ENCODE measurements at places on chromosomes 2 and 18.
A peak's percentile ranks its signal among the peaks of the same experiment; 100 is the strongest.

- no peak for DNase-seq
Measured at GRCh38 chr2:241804326-241805229, 4.4 kb upstream of the NEU4 start.

DNA sequence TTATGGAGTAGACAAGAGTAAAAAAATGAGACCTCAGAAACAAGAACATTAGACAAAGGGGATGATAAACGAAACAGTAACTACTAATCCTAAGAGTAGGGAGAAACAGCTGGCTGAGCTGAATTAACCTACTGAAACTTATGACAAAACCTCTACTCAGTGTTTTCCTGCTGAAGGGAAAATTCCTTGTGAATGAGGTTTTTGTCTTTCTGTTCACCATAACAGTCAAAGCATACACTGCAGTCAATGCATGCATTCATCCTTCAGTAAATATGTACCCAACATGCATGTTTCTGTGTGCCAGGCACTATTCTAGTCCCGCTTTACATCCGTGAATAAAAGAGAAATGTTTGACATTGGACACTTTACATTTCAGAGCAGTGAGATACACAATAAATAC, 805.6 kb upstream of the KLHL29 start:
- no peak for DNase-seq

DNA sequence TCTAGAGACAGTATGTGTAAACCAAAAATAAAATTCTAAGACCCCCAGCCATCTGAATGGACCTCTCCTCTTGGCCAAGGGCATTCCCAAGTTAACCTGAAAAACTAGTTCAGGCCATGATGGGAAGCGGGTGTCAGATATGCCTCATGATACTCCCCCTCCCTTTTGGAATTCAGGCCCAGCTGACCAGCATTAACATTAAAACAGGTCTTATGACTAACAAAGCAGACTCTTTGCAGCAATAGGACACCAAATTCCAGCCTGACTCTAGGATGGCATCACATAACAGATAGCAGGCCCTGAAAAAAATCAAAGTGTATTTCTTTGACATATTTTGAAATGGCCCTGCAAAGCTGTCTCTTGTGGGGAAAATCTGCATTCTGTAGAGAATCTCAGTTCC, 73.3 kb upstream of the L3MBTL4 start:
- DNase-seq = no peak

DNA sequence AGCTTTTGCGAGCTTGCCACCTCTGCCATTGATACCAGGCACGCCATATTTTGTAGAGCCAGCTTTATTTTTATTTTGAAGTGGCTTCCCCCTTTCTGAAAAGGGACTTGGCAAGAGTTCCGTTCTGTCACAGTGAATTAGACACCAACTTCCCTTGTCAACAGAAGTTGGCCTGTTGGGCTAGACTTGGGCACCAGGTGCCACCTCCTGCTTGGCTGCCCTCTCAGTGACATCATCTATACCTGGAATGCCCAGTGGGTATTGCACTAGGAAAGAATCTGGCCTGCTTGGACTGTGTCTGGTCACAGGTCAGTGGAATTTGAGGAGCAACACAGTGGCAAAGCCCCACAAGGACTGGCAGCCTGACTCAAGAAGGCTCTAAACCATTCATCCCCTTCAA, 101.0 kb downstream of the BCL2L11 start:
- no peak for DNase-seq

- DNase-seq = no peak
Measured at GRCh38 chr2:133169274-133169912, 398.9 kb downstream of the NCKAP5 start.

GRCh38 chr2:211376410-211376809, 820.0 kb downstream of the CPS1 start:
- DNase-seq = no peak

DNA sequence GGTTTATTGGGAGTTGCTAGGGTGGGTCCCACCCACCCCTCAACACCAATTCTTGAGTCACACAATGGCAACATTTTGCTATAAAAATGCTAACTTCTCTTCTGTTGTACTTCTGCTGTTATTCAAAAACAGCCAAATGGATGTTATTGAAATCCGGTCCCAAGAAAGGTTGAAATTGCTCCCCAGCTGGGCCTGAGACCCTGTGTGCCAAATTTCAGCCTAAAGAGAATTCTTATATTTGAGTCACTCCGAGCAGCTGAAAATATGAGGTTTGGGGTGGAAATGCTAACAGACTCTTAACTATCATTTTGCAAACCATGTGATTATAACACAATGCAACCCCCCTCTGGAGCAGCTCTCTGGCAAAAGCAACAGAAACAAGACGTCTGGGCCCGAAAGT, 27.0 kb upstream of the ACVR1 start:
- DNase-seq = no peak

DNA sequence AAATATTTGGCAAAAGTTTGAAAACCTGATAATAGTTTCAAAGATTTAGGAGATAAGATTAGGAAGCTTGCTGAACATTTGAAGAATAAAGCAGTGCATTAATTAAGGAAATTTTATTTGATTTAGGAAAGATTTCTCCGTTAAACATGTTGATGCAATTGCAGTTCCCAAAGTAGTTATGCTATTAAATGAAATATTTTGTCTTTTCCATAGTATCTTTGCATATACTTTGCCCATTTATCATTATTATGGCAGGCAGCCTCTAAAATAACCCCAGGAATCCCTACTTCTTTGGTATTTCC, 136.5 kb downstream of the MREG start:
- DNase-seq = no peak

DNA sequence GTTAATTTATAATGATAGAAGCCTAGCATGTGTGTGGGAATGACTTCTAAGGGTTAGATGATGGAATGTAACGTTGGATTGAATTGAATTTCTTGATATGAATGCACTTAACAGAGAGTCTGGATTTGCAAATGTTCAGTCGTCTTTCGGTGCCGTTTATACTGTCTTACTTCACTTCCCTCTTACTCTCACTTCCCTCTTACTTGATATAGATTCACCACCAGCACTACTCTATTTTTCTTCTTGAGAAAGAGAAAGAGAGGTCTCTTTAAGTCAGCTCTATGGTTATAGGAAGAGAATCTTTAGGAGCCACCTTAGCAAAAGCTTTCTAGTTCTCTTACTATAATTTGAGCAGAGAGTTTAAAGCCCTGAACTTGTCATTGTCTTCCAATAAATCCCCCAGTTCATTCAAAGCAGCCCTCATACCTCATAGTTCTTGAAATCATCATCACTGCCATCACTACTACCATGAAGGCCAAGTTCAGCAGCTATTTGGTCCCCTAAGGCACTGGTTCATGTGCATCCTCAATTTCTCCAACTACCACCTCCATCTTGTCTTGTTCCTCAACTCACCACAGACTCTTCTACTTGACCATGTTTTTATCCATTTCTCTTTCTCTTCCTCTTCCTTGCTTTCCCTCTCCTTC, 501.7 kb upstream of the TCF4 start:
- no peak for DNase-seq

DNA sequence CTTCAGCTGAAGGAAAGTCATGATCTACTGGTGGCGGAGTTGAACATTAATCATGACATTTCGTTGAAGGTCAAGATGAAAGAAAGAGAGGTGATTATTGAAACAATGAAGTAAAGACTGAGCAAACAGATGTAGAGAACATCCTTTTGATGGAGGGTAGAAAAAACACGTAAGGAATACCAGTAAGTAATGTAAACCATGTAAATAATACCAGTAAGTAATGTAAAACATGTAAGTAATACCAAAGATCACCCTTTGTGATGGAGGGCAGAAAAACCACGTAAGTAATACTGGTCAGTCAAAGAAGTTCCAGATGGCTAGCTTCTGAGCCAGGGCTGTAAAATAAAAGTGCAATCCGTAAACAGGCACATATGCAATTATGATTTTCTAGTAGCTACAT, 1387.7 kb downstream of the SUCLG1 start:
- no peak for DNase-seq

DNA sequence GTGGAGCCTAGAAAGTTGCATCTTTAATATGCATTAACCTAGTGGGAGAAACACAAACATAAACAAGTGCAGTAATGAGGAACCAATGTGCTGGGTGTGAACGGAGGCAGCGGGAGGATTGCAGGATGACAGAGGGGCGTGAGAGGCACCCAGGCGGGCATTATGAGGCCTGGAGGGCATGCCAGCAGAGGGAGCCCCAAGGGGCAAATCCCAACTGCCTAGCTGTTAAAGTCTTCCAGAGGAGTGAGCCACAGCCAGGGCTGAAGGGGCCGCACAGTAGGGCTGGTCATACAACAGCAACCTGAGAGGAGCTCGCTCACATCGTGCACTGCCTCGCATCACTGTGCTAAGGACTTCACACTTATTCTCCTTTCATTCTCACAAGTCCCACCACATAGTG, 13.3 kb upstream of the PRELID3A start:
- no peak for DNase-seq

DNA sequence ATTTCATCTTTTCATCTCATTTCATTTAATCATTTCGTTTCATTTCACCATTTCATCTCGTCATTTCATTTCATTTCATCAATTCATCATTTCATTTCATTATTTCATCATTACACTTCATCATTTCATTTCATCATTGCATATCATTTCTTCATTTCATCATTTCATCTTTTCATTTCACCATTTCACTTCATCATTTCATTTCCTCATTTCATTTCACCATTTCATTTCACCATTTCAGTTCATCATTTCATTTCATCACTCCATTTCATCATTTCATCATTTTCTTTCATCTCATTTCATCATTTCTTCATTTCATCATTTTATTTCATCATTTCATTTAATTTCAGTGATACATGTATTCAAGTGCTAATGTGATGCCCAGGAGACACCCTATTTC, 127.1 kb downstream of the ANKRD30BL start:
- DNase-seq = no peak

DNA sequence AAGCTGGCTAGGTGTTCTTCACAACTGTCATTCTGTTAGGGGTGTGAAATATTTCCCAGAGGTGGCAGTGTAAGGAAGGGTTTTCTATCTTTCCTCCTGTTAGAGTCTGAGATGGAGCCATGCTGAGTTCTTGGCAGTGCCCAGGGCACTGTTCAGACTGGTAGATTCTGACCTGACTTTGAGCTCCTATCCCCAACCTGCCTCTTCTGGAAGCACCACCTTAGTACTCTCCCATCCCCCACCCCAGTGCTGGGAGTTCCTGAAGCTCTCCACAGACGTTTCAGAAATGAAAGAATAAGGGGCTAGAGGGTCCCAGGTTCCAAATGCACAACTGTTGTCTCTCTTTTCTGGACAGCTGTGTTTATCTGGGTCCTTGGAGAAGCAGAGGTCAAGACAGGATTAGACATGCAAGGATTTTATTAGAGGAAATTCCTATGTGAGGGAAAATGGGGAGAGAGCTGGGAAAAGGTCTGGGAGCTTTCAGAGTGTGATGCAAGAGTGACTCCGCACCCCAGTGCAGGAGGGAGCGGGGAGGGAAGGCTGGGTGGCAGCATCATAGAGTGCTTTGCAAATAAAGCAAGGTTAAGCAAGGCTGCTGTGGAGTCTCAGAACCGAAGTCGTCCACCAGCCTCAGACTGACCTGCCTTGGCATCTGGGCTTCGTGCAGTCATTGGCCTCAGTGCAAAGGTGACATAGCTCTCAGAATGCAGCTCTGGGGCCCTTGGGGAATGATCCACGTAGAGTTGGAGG, 75.5 kb downstream of the SLC4A3 start:
- DNase-seq = no peak

DNA sequence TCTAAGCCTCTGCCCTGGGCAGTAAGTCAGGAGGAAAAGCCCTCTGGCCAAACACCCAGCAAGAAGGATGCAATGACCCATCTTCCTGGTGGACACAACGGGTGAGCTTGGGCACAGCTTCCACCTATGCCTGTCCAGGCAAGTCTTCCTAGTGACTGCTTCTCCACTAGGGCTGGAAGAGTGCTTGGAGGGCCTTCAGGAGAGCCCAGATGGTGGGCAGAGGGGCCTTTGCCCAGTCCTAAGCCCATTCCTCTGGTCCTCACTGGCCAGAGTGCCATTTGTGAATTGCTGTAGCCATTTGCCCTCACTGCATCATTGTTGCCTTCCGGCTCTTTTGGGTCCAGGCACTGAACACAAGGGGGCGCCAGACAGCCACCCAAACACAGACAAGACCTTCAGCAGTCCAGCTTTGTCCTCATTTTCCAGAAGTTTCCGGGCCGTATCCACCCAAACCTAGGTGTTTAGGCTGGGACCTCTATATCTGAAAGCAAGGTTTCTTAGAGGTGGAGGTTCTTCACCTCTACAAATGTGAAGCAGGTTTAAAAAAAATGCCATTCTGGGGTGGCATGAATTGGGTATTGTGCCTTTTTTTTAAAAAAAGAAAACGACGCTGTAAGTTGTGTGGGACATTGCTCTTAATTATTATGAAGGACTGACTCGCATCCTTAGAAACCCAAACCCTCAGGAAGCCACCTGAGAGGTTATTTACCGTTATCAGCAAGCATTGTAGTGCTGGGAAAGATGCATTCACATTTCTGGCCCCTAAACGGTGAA, 29.5 kb downstream of the PAX8 start:
- DNase-seq = peak; percentile 79

DNA sequence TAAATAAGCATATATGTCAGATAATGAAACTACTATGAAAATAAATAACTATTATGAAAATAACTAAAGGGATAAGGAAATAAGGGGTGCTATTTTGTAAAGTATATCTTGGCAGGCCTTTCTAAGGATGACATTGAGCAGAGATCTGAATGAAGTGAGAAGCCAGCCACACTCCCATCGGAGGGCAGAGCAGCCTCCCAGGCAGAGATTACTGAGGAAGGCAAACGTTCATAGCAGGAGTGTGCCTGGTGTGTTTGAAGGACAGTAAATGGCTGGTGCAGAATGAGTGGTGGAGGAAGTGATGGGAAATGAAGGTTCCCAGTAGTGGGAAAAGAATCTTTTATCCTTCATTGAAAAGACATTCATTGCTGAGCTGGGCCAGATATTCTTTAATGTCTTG, 62.5 kb downstream of the SPHKAP start:
- DNase-seq = no peak

DNA sequence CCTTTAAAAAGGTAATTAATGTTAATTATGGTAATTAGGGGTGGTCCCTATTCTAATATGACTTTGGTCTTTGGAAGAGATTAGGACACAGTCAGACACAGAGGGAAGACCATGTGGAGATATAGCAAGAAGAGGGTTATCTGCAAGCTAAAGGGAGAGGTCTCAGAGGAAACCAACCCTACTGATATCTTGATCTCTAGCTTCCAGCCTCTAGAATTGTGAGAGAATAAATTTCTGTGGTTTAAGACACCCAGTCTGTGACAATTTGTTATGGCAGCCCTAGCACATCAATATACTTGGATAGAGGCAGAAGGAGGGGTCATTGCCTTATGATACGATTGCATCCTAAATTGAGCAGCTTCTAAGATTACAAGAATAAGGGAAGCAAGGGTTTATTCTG, 21.3 kb upstream of the NT5C1B start:
- no peak for DNase-seq

DNA sequence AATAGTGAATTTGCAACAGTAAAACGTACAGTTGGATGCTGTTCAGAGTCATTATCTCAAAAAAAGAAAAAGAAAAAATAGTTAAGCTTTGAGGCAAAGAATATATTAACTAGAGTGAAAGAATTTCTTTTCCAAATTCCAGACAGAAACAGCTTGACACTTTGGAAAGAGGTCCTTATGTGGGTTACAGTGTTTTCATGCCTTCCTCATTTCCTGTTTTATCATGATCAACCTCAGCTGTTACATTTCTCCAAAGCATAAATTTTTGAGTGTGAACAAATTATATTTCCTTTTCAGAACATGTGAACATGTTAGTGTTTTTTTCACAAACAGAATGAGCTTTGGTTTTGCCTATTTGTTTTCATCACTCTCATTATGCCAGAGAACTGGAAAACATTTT, 13.6 kb downstream of the FRZB start:
- no peak for DNase-seq

- no peak for DNase-seq
Measured at GRCh38 chr2:155839991-155840390, 492.5 kb downstream of the NR4A2 start.

All from fibroblast of mammary gland (primary cell).